GM13977 (cell line): ENCODE measurements at places on chromosomes 13 and 19.

GRCh38 chr19:36963280-36963679 is 47.1 kb downstream of the ZNF568 start:
- no peak for DNase-seq

GRCh38 chr19:48418317-48419064 is 25.0 kb downstream of the GRIN2D start:
- no peak for DNase-seq

DNA sequence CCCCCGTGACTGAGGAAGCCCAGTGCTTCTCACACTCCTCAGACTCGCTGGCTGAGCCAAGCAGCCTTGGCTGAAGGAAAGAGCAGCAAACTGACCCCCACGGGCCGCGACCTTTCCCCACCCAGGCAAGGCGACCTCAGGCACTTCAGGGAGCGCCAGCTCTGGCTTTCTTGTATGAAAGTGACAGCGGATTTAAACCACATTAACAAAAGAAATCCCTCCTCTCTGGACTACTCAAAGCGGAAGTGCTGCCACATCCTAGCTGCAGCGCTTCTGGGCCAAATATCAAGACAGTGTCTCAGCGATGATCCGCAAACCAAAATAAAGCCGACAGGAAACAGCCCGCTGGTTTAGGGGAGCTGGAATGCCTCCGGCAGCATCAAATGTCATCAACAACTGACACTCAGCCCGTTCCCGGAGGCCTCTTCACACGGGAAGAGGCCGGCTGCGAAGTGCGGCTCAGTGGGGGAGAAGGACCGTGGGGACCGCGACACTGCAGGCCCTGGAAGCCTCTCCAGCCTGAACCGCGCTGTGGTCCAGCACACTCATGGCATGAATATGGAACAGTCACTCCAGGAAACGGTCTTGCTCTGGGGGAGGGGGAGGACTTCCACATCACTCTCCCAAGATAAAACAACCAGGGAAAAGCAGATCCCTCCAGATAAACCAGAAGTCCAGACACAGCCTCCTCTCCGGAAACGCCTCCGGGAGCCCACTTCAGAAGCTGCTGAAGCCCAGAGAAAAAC is 1.4 kb downstream of the RASA3 start:
- DNase-seq, result peak; percentile 79

DNA sequence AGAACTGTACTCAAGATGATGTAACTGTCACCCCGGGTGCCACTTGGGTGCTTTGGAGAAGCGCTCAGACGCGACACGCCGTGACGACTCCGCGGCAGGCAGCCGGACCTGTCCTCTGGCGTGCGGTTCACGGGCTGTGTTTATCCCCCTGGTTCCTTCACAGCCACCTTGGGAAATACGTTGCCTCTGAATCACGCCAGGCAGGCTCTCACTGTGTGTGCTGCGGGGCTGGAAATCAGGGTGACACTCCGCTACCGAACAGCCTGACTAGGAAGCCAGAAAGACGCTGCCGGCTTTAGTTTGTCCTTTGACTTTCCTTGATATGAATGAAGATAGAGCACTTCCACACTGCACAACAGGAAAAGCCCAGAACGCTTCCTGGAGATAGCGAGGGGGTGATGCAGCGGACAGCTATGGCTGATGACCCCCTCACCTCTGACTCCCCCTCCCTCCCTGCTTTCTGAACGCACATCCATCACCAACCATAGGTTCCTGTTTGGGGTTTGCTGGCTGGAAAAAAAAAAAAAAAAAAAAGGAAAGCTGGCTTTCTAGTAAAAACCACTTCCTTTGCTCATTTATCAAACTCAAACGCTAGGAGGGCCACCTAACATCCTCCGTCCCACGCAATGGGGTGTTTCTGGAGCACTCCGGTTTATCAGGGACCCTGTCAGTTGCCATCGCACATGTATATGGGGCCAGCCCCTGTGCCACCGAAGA is 3.7 kb upstream of the GP6 start:
- no peak for DNase-seq

DNA sequence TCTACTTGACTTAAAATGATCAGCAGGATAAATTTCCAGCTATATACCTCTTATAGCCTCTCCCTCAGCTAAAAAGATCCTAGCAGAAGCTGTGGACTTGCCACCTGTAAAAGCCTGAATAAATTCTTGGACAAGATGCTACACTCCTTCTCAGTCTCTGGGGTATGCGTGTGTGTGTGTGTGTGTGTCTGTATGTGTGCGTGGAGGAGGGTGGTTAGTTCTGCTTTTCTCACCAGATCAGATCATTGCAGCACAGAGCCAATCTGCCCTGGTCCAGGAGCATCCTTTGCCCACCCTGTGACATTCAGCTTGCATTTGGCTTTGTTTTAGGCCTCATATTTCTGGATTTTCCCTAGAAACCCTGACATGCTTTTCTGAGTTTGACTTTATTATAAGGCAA is 438.3 kb downstream of the RFC3 start:
- DNase-seq, result no peak

GRCh38 chr13:42378383-42378780 is 106.4 kb downstream of the AKAP11 start:
- DNase-seq, result no peak

DNA sequence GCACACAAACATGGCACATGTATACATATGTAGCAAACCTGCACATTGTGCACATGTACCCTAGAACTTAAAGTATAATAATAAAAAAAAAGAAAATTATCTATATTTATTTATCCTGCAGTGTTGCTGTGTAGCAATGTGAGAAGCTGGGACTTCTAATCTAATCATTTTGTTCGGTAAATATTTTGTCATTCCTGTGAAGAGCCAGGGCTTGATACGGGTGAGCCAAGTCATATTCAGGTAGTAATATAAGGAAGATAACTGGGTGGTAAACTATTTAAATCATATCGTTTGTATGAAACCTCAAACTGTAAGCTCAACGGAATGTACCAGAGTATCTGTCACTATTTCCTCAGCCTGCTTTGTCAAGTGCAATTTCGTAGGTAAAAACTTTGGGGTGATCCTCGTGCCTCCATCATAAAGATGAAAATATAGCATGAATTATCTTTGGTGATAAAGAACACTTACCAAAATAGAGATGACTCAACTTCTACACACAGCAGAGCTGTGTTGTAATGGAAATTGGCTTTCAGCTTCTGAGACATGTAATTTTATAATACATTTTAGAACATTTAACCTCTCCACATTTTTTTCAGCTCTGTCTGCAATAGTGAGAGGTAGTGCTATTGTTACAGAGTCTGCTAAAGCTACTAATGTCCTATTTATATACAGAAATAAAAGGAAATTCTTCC is 92.9 kb downstream of the PCDH9 start:
- no peak for DNase-seq

GRCh38 chr13:80469853-80470381 is 129.0 kb upstream of the SPRY2 start:
- no peak for DNase-seq

- no peak for DNase-seq
Measured at GRCh38 chr19:31348481-31349159, 616 bp downstream of the TSHZ3 start.

DNA sequence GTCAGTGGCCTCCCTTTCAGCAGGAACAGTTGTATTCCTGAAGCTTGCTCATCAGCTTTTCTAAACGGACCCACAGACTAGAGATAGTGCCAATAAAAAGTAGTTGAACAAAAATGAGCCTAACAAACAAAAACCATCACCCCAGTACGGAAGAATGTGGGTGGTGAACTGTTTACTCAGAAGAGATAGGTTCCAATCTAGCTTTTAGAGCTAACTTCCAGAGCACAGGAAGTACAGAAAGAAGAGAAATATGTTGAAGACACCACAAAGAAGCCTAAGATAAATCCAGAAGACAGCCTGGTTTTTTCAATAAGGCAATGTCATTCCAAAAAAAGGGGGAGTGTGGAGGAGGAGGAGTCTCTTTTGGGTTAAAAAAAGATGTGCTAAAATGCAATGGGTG is 2.8 kb upstream of the LMO7 start:
- no peak for DNase-seq

DNA sequence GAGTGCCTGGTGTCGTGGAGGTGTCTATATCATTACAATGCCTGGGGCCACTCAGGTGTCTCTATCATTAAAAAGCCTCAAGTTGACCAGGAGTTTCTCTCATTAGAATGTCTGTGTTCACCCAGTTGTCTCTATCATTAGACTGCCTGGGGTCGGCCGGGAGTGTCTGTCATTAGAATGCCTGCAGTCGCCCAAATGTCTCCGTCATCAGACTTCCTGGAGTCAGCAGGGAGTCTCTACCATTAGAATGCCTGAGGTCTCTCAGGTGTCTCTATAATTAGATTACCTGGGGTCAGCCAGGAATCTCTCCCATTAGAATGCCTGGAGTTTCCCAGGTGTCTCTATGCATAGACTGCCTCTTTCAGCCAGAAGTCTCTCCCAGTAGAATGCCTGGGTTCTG is 1477.6 kb downstream of the UQCRFS1 start:
- no peak for DNase-seq

GRCh38 chr13:57326532-57326931 is 159.5 kb downstream of the PRR20E start:
- no peak for DNase-seq

GRCh38 chr19:45515081-45515624 is 7.9 kb downstream of the VASP start:
- DNase-seq, result no peak

DNA sequence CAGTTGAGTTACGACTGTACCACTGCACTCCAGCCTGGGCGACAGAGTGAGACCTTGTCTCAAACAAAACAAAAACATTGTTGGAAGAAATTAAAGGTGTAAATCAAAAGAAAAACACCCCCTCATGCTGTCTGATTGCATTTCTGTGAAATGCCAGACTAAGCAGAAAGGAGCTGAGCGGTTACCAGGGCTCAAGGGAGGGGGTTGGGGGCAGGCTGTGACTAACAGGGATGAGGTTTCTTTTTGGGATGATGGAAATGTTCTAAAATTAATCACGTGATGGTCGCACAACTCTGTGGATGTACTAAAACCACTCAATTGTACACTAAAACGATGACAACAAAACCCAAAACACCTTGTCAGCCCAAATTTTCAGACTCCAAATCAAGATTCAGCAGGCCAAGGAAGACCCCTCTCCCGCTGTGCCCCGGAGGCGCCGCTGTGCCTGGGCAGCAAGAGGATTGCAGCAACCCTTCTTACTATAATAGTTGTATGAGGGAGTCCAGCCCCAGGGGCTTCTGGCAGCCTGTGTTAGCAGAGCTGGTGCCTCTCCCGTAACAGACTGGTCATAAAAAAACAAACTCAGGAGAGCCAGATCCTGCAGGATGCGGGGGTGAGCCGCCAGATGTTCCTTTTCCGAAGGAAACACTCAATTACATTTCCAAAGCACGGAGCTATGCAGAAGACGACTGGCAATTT is 20.9 kb downstream of the CAPS start:
- no peak for DNase-seq

- DNase-seq, result no peak
Measured at GRCh38 chr13:35603593-35604285, 127.2 kb upstream of the MAB21L1 start.

DNA sequence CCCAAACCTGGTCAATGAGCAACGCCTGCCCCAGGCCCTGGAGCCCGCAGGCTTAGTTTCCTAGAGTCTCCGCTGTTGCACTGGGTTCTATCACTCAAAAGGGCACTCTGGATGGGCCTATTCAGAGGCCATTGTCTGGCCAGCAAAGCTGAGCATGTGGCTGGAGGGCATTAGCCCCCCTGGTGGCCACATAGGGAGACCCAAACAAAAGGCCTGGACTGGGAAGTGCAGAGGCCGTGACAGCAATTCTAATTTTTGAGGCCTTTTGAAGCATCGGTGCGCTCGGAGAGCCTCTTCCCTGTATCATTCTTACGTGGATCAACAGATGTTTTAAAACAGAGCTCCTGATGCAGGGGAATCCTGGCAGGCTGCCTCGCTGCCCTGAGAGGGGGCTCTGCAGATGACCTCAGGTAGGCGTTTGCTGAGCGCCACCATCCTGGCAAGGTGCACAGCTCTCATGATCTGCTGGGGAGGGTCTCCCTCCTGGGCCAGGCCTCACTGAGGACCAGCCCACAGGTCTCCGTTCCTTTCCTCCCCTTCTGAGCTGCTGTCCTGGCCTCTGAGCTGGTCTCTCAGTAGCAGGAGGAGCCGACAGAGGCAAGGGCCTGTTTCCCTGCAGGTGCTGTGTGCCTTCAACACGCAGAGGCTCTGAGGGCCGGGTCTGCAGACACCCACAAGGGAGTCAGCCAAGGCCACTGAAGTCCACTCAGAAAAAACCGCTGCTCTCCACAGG is 190.5 kb downstream of the URI1 start:
- DNase-seq, result no peak

- no peak for DNase-seq
Measured at GRCh38 chr13:20221772-20222171, 10.3 kb downstream of the GJB6 start.

DNA sequence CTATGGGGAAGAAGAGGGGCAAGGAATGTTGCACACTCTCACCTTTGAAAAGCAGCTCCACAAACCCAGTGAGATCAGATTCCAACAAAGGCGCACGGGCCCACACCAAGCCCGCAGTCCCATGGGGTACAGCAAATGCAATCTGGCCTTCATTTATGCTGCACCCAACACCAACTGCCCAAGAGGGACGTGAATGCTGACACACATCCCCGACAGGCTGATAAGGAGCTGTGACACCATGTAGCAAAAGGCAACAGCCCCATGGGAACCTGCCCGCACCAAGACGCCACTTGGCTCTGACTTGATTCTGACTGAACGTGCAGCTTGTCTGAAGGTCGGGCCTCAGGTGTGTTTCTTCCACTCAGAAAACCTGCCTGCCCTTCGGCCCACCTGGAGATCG is 17.3 kb downstream of the REXO1 start:
- DNase-seq, result no peak

DNA sequence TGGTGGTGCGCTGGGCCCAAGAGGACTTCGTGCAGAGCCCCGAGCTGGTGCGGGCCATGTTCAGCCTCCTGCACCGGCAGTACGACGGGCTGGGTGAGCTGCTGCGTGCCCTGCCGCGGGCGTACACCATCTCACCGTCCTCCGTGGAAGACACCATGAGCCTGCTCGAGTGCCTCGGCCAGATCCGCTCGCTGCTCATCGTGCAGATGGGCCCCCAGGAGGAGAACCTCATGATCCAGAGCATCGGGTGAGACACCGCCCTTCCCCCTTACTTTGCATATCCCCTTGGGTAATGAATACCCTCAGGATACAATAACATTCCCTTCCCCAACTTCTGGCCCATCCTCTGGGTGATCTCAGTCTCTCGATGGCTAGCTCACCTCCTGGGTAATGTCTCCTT is 60.9 kb downstream of the RYR1 start:
- no peak for DNase-seq

DNA sequence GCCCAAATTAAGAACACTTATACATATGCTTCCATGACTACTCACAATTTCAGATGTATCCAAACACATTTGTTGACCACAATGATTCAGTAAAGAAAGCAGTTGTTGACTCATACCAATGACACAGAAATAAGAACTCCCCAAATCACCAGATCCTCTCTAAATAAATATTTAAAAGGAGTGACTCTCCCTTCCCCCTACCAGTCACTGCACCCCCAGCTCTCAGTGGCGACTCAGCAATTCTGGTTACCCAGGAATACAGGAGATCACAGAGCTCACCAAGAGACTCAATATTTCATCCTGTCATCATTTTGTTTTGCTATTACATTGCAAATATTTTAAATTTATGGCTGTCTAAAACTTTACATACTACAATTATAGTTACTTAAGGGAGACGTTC is 131.5 kb downstream of the RGCC start:
- no peak for DNase-seq

- DNase-seq, result no peak
Measured at GRCh38 chr13:48695776-48696175, 42.0 kb downstream of the CYSLTR2 start.

- DNase-seq, result no peak
Measured at GRCh38 chr13:74301258-74301935, 167.2 kb upstream of the KLF12 start.
